ENCODE measurements at places on chromosomes 12 and 14.

DNA sequence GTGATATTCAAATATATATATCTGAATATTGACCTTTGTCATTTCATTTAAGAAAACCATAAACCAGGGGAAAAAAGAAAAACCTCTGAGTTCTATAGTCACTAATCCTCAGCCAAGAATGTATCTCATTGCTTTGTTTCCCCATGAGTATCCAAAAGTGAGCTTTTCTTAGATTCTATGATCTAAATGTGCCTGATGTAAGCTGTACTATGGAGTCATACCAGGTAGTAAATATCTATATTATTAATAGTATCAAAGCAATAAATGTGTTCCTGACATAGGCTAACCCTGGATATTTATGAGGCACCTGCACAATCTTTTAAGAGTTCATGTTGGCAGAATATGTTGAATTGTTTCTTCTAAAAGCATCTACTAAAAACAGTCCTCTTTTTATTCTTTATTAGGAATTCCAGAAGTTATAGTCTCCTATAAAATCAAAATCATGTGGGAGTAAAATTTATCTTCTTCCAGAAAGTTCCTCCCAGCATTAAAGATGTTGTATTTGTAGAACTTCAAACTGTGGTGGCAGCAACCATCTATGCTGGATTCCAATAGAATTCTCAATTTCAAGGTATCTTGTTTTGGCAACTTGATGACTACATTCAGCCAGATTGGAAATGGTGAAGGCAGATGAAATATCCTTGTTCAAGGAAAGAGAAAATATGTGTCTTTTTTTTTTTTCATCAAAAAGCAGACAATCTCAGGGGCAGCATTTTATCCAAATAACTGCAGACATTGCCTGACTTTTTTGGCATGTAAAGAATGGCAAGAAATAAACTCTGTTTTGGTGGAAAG is 139.7 kb upstream of the RASSF8 start:
- no peak for DNase-seq

GRCh38 chr14:103398427-103399195 is 13.4 kb downstream of the MARK3 start:
- DNase-seq = no peak

- no peak for DNase-seq
Measured at GRCh38 chr12:6635375-6635855, 344 bp downstream of the LPAR5 start.

DNA sequence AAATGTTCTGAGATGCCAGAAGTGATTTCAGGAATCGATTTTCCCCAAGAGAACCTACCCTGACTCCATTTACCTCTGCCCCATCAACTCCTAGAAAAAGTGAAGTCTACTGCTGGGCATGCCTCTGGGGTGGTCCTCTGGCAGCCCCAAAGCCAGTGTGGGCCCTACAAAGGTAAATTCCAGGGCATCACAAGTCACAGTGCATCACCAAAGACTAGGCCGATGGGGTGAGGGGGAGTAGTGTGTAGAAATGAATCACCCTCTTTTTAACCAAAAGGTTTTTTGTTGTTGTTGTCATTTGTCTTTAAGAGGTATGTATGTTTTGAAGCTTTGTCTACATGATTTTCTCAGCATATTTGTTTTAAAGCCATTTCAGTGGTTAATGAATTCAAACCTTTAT is 46.4 kb upstream of the RTRAF start:
- no peak for DNase-seq

- DNase-seq = no peak
Measured at GRCh38 chr12:101969-102878, 35.7 kb downstream of the IQSEC3 start.

DNA sequence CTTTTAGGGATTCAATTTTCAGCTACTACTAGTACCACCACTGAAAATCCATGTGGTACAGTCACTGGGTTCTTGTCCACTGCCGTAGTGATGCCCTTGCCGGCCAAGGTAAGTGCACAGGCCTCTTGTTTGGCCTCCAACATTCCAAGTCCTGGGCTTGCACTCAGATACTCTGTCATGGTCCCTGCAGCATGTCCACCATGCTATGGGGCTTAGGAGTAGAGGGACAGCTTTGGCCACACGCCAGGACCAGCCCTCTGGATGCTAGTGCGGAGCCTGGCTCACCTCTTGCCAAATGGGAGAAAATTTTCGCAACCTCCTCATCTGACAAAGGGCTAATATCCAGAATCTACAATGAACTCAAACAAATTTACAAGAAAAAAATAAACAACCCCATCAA is 38.6 kb upstream of the APPL2 start:
- DNase-seq = no peak

- peak; percentile 75 for DNase-seq
Measured at GRCh38 chr12:122852336-122853275, 17.3 kb downstream of the HIP1R start.
